ENCODE measurements at places on chromosomes 1 and 21. TPM values are rescaled to one million over a fixed set of nuclear protein-coding genes. Genes with fewer than 3 reads are reported as not detected.

OR6N1 gene
- polyA plus RNA-seq, result not detected

CORT gene
- 0.29 TPM for polyA plus RNA-seq

SPRR1A gene
- not detected for polyA plus RNA-seq

TMEM54 gene
- 54.5 TPM for polyA plus RNA-seq

MRPL39 gene
- 26.9 TPM for polyA plus RNA-seq

C1orf87 gene
- not detected for polyA plus RNA-seq

DNA sequence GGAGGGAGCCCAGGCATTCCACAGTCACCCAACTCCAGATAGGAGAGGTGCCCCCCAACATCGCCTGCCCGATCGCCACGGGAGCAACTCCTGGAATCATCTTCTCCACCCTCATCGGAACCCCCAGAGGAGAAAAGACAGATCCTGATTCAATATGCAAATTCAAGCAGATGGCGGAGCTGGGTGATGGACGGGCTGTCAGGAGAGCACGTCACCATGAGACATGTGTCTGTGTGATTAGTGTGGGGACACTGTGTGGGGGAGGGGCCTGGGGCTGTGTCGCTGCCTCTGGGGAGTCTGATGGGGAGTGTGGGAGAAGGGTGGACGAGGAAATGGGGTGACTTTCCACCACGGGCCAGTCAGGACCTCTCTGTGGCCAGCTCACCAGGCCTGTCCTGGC, 90.2 kb upstream of the CSF3R start:
- DNase-seq, result no peak

MSH4 gene
- polyA plus RNA-seq, result not detected

DNA sequence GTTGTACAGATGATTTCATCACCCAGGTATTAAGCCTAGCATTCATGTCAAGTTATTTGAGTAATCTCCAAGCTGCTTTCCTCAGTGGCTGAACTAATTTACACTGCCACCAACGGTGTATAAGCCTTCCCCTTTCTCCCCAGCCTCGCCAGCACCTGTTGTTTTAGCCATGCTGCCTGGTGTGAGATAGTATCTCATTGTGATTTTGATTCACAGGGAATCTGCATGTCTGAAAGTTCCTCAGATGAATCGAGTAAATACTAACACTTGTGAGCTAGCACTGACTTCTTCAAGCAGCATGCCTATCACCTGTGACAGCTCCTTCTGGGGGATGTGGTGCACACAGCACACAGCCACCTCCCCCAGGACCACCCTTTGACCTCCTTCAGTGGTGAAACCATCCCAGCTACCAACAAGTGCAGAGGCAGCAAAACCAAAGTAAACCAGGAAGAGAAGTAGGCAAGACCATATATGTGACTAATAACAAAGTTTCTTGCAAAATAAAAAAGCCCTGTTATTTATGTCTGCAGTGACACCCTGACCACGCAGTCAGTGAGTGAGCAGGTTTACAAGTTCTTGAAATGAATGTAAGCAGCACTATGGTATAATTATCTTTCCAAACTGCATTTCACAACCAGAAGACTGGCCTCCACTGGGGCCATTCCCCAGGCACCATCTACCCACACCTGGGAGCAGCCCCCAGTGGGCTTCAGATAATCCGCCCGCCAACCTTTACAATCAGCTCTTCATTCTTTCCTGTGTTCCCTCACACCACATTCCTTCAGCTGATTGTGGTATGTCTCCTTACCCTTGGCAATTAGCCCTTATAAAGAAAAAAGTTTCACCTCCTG, 173.8 kb downstream of the ETS2 start:
- no peak for DNase-seq

- DNase-seq, result no peak
Observed at GRCh38 chr1:173925306-173926242, 8.4 kb upstream of the SERPINC1 start.

BRINP3 gene
- polyA plus RNA-seq, result not detected

- no peak for DNase-seq
Observed at GRCh38 chr1:167223144-167224103, 2.7 kb downstream of the POU2F1 start.

SLAMF7 gene
- not detected for polyA plus RNA-seq

DNA sequence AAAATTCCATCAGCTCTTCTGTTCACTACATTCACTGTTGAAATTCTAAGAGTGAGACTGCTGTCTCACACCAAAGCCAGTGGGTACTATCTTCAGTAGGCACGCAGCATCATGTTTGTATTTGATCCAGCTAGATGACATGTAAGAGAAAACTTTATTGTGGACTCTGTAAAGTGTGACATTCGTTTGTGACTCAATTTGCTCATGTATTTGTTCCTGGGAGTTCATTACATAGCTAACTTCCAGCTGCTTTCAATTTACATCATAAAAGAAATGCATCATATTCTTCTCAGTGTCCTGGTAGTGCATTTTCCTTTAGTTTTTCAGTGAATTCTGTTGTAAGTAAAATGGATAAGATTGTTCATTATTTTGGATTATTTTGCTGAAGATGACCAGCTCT, 31.4 kb downstream of the CTH start:
- no peak for DNase-seq

DNA sequence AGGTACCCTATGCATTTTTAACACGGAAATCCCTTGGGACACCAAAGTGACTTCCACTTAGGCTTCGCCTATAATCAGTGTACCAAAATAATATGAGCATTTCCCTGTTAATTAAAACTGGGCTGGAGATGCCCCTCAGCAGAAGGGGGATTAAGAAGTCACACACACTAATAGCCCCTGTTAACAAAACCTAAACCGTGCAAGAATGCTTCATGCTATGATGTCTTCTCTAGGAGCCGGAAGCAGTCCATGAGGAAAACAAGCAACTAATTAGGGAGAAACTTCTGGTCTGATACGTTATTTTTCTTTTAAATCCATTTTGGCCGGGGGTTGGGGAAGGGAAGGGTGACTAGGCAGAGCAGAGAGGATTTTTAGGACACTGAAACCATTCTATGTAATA, 123.4 kb downstream of the ESRRG start:
- no peak for DNase-seq

MROH9 gene
- 0.24 TPM for polyA plus RNA-seq

CHODL gene
- not detected for polyA plus RNA-seq

DNA sequence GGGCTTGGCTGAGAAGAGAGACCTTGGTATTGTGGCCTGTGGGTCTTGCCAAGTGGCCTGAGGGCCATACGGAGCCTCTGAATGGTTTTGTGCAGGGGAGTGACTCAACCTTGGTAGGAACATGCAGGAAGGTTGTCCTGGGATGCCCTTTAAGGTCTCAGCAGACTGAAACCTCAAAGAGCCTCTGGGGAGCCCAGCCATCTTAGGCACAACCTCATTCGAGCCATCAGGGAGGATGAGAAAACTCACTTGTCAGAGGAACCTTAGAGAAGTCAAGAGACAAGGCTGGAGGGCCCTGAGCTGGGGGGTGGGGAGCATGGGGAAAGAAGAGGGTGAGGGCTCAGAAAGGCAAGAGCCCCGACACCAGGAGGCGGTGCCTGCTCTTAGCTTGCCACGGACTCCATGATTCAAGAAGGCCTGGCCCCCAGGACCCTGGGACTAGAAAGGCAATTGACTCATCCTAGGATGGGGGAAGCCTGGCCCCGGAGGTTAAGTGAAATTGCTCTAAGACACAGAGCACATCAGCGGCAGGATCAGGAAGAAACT, 13.0 kb downstream of the IFI6 start:
- no peak for DNase-seq

CCDC27 gene
- not detected for polyA plus RNA-seq

KCNH1 gene
- polyA plus RNA-seq, result 0.08 TPM

- no peak for DNase-seq
Observed at GRCh38 chr21:18959817-18960216, 556.2 kb upstream of the TMPRSS15 start.

DNA sequence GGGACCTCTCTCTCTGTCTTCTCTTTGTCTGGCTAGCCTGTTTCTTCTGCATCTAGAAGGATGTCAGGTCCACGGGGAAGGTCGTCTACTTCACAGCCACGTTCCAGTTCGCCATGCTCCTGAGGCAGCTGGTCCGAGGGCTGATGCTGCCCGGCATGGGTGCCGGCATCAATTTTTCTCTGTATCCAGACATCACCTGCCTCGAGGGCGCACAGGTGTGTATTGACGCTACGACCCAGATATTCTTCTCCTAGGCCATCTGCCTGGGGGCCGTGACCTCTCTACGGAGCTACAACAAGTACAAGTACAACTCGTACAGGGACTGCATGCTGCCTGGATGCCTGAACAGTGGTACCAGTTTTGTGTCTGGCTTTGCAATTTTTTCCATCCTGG, 841.6 kb upstream of the TMPRSS15 start:
- DNase-seq, result no peak

GPX7 gene
- 5.7 TPM for polyA plus RNA-seq

- no peak for DNase-seq
Observed at GRCh38 chr1:230123280-230124185, 56.5 kb downstream of the GALNT2 start.

CD53 gene
- polyA plus RNA-seq, result not detected

DNA sequence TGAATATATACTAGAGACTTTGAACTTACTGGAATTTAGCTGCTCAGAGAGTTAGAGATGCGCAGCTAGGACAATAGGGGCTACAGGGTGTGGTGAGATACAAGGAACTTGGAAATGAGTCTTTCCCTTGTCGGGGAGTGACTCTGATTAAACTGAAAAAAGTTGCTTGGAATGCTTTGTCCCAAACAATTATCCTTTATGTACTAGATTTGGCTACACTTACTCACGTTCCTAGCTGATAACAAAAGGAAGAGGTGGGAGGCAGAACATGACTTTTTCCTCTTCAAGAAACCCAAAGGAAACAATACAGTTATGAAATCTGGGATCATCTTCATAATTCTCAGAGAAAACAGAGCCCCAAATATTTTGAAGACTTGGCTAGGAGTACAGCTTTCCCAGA, 6.9 kb upstream of the CGN start:
- DNase-seq, result no peak

- DNase-seq, result no peak
Observed at GRCh38 chr1:241330619-241331327, 26.2 kb downstream of the RGS7 start.

LCE2B gene
- not detected for polyA plus RNA-seq

AMY2A gene
- not detected for polyA plus RNA-seq
